ENCODE measurements at places on chromosomes 13 and 19.
A peak's percentile ranks its signal among the peaks of the same experiment; 100 is the strongest.

- no peak for DNase-seq
Measured at GRCh38 chr19:17554968-17555479, 425 bp upstream of the COLGALT1 start.

- no peak for DNase-seq
Measured at GRCh38 chr19:15986701-15987100, 37.9 kb downstream of the OR10H4 start.

GRCh38 chr13:26442541-26442940, 114.9 kb upstream of the WASF3 start:
- DNase-seq, result peak; percentile 31

GRCh38 chr19:17889609-17890214, 18.0 kb downstream of the SLC5A5 start:
- peak; percentile 44 for DNase-seq

DNA sequence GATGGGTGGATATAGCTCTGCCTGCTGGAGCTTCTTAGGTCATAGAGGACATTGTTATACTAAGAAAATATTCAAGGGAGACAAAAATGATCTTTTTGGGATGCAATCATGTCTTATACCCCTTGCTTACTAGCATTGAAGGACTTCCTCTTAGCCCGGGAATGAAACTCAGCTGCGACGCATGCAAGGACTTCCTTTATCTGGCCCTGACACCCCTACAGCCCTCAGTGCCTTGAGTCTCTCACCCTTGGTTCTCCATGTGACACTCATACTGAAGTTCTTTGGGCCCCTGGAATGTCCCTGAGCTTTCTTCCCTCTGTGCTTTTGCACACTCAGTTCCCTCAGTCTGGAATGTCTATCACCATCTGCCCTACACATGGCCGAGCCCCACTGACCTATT, 72.5 kb upstream of the MTIF3 start:
- DNase-seq, result no peak

DNA sequence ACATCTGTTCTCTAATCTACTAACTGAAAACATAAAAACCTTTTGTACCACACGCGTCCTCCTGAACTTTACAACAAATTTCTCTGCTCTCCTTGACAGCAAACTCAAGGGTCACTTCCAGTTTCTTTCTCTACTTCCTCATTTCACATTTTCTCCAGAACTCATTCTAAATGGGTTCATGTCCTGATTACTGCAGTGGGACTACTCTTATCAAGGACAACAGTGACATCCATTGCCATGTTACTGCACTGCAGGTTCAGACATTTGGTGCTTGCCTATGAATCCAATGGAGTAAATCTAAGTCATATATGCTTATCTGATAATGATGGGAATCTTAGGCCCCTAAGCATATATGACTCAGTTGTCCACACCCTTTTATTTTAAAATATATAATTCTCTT, 35.3 kb downstream of the FPR3 start:
- DNase-seq, result no peak

All from fibroblast of skin of right biceps (primary cell).